ENCODE measurements at places on chromosomes 12 and 14.

- DNase-seq, result no peak
Observed at GRCh38 chr12:52189376-52190174, 2.2 kb downstream of the KRT80 start.

DNA sequence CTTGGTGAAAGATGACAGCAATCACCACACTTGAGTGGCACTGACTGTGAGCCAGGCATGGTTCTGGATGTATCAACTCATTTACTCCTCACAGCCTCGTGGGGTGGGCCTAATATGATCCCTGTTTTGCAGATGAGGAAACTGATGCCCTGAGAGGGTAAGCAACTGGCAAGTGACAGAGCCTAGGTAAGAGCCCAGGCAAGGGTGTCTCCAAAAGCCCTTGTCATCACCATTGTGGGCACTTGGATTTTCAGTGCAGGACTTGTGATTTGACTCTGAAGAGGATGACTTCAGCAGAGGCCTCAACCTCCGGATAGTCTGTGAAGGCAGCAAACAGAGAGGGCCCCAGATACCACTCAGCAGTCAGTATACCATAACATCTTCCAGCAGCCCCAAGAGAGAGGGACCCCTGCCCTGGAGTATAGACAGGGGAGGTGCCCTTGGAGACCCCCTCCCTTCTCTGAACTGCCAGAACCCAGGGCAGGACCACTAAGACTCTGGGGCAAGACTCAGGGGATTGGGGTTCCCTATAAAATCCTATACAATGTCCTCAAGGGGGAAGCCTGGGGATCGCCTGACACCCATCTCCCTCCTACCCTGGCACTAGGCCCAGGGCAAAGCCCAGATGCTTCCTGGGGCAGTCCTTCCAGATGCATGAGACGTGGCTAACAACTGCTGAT, 7.1 kb upstream of the KRT5 start:
- no peak for DNase-seq

GRCh38 chr14:86442135-86442534, 912.2 kb downstream of the FLRT2 start:
- DNase-seq, result no peak

GRCh38 chr12:71011261-71011660, 90.7 kb upstream of the PTPRR start:
- DNase-seq, result no peak

DNA sequence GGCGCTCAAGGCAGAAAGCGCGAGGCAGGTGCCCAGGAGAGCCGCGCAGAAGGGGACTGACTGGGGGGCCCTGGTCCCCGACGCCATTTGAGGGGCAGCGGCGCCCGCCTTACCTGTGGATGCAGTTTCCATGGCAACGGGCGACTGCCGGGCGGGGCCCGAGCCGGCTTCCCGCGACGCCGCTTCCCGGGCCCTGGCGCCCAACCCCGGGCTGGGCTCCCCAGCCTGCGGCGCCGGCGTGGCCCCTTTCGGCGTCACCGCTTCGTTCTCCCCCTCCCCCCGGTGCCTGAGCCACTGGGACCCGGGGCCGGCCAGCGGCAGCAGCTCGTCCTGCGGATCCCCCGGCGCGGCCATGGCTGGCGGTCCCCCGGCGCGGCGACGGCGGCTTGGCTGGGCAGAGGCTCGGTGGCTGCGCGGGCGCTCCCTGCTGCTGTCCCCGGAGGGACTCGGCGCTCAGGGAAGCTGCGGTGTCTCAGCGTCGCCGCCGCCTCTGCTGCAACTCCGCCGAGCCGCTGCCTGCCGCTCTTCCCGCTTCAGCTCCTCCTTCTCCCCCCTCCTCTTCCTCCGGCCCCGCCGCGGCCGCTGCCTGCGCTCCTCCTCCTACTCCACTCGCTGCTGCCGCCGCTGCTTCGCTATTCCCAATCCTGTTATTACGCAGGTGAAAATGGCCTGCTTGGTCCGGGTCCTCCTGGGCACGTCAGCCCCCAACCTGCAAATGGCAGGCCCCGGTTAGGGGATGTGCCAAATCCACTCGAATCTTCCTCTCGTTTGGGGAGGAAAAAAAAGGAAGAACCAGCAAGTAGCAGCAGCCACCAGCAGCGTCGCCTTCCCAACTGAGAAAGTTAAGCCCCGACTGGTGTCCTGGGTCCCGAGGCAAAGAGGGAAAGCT, at the start of gene RTN1:
Gene RTN1, minus strand, starts transcription at position 500 of the 889 bp plus-strand sequence. Its CDS starts 146 bp downstream, at position 354.
- no peak for DNase-seq

DNA sequence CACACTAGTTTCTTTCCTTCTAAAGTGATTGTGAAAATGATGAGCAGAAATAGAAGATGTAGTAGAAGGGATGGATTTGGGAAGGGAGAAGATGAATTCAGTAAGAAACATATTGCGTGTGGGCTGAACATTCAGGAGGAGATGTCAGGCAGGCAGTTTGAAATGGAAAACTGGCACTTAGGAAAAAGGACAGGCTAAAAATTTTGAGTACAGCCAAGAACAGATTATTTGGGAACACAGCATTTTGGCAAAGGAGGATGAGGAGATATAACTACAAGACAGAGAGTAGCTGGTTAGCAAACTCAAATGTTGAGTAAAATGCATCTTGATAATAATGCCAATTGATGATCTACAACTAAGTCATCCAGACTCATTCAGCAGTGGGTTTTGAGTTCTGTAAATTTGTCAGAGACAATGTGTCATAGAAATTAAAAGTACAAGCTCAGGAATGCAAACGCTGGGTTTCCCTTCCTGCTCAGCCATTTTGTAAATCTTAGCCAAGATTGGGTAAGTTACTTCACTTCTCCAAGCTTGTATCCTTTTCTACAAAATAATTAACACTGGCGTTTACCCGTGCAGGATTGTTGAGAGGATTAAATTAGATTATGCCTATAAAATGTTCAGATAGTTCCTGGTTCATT, 255.0 kb downstream of the NAV3 start:
- DNase-seq, result no peak

DNA sequence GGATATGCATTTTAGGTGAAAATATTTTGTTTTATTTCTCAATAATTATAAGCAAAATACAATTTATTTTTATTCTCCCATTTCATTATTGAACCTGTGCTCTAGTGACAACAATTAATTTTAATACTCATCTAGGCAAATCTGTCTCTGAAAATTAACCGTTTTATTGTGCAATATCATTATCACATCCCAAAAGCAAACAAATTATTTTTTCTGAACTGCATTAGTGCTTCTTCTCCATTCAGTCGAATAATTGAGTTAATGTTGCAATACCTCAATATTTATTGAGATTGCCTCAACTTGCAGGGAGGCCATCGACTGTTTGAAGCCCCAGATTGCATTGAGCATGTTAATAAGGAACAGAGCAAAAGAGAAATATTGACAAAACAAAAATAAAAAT, 303.2 kb upstream of the LRFN5 start:
- DNase-seq, result no peak

- DNase-seq, result no peak
Observed at GRCh38 chr14:53011053-53011462, 60.2 kb upstream of the FERMT2 start.

DNA sequence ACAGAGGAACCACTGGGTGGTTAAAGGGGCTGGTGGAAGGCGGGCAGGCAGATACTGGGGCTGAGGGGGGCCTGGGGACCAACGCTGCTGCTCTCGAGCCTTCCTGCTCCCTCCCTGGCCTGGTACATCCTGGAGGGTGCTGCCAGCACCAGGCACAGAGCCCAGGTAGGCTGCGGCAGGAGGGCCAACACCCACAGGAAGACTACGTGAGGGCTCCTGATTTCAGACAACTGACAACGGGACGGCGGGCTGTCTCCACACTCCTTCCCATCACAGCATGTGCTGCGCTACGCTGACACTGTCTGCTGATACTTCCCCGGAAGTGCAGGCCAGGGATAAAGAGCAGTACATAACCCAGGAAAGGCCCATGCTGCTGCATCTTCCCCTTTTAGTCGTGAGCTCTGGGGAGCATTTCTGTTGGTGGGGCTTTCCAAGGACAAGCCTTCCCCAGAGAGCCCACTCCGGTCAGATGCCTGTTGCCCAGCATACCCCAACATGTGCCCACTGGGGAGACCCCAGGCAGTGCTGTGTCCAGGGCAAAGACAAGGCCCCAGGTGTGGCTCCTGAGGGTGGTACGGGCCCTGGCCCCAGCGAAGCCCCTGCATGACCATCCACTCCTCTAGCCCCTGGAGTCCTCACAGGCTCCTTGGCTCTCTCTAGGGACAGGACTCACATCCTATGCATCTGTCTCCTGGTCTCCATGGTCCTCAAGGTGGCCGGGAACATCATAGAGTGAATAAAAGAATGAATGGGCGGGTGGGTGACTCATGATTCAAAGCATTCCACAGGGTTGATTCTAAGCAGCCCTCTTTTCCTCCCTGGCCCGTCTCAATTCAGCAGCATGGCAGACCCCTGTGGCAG, 38.0 kb downstream of the CHGA start:
- DNase-seq, result no peak

DNA sequence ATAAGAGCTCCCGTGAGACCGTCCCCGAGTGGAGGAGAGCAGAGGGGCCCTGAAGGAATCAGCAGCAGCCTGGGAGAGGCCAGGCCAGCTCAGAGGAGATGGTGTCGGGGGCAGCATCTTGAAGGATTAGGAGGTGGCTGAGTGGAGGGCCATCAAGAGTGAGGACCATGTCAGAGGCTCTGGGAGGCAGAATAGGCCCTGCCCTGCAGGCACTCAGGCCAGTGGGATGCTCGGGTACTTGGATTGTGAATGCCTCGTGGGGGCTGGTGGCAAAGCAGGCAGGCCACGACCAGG, 47.7 kb downstream of the IL31 start:
- no peak for DNase-seq

DNA sequence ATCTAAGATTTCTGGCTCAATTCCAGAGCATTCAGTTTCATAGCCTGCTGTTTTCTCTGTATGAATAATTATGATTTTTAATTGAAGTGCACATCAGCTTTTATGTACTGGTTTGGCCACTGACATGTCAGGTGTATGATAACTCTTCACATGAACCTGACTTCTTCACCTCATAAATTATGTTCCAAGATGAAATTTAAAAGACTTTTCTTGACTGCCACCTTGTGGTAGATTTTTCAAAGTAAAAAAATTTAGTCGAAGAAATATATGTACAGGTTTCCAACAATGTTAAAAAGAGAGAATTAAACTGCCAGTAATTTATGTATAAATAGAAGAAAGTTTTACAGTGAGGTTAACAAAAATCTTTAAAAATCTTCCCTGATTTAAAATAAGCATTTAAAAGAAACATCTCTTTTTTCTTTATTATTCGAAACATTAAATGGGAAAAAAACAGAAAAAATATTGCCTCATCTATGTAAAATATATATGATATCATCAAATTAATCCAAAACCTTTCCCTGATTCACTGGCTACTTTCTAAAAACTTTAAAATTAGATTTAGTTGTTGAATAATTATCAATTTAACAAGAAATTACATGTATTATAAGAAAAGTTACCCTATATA, 124.9 kb upstream of the ATXN7L3B start:
- DNase-seq, result no peak

GRCh38 chr12:104959335-104959841, 1.3 kb upstream of the SLC41A2 start:
- no peak for DNase-seq

- DNase-seq, result no peak
Observed at GRCh38 chr14:100903672-100904185, at the start of gene RTL1. TSS of gene RTL1 (minus strand) at chr14:100903722. CDS start at chr14:100884788, 18,934 bp downstream.

All from GM12878 (cell line).